ENCODE measurements at places on chromosomes 13 and 19.

- DNase-seq = no peak
Measured at GRCh38 chr19:33804021-33804799, 7.5 kb downstream of the KCTD15 start.

GRCh38 chr13:23320926-23321534, 112.5 kb downstream of the SACS start:
- no peak for DNase-seq

DNA sequence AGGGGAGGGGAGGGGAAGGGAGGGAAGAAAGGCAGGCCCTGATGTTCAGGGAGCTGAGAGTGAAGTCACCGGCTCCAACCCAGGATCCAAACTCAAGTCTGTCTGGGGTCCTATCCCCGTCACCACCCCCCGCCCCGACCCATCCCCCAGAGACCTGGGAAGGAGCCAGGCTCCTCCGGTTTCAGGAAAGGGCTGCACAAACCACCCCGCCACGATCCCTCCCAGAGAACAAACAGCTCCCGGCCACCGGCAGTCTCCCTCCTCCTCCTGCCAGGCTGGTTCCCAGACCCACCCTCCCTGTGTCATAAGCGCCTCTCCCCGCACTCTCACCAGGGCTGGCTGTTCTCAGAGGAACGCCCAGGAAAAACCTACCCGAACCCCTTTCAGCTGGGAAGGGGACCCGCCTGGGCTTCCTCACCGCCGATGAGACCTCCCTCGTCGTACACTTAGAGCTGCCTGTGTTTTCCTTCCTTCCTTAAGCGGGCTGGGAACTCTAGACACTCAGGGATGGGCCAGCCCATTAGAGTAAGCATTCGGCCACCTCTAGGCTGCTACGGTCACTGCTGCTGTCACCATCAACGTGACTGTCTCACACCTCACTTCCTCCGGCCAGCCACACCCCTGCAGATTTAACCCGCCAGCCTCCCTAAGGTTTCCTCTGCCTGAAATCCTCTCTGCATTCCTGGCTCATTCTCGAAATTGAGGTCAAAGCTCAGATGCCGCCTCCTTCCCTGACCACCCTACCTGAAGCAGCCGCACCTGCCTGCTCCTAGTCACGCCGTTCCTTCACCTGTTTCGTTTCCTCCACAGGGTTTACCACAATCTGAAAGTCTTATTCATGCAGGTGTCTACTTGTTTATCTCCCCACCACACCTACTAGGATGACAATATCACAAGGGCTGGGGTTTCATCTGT, 6.3 kb upstream of the RDH13 start:
- DNase-seq = peak; percentile 39

GRCh38 chr13:21709697-21710096, 38.8 kb downstream of the FGF9 start:
- DNase-seq = no peak

DNA sequence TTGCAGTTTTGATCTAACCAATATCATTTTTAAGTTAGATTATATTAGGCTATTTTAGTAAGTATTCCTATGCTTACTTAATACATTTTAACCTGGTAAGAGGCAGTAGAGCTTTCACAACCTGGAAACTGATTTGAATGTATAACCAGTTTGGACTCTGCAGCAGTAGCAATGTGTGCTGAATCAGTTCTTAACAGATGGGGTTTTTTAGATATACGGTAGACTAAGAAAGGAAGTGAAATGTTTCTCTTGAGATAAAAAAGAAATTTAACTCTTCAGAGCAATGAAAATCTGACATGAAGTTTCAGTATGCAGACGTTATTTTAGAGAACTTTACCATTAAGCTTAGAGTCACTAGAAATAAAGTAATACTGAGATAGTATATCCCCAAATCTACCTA, 2.7 kb downstream of the NBEA start:
- DNase-seq = no peak

Measured in NCI-H2029 (cell line).